Stimulated activated CD8-positive, alpha-beta memory T cell treated with anti-CD3 and anti-CD28 coated beads, Interleukin-15, amount 100 ng/mL, for 48 hours (primary cell): ENCODE measurements at places on chromosomes 1 and 21.

DNA sequence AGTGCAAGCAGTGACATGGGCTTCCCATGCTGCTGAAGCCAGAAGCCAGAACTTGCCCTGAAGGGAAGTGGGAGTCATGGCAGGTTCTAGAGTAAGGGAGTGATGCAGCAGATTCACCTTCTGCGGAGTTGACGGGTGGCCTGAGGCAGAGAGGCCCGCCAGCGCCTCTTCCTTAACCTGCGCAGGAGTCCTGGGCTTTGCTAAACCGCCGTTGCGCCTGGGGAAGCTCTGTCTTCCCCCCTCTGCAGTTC lies 67.3 kb downstream of the OBSCN start:
- DNase-seq: no peak

- no peak for DNase-seq
Measured at GRCh38 chr1:118711356-118711755, 276.8 kb downstream of the TBX15 start.

GRCh38 chr1:203264052-203264501 lies 34.6 kb upstream of the CHIT1 start:
- DNase-seq: no peak

- no peak for DNase-seq
Measured at GRCh38 chr1:212004895-212005608, 30.3 kb downstream of the INTS7 start.

DNA sequence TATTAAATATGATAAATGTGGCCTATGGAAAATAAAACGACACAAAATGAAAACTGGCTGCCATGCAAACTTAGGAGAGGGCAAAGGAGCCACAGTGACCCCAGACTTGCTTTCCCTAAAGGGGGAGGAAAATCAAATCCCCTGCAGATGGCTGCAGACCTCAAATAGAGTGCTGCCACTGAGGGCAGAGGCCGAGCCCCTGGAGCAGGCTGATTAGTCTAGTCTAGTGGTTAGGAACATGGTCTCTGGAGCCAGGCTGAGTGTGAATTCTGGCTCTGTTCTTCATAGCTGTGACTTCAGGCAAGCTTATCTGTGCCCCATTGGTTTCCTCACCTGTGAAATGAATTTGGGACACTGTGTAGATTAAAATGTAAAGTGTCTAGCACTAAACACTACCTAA lies 60.8 kb downstream of the ITPKB start:
- no peak for DNase-seq

GRCh38 chr1:25685938-25686665 lies 69.5 kb downstream of the MAN1C1 start:
- no peak for DNase-seq

DNA sequence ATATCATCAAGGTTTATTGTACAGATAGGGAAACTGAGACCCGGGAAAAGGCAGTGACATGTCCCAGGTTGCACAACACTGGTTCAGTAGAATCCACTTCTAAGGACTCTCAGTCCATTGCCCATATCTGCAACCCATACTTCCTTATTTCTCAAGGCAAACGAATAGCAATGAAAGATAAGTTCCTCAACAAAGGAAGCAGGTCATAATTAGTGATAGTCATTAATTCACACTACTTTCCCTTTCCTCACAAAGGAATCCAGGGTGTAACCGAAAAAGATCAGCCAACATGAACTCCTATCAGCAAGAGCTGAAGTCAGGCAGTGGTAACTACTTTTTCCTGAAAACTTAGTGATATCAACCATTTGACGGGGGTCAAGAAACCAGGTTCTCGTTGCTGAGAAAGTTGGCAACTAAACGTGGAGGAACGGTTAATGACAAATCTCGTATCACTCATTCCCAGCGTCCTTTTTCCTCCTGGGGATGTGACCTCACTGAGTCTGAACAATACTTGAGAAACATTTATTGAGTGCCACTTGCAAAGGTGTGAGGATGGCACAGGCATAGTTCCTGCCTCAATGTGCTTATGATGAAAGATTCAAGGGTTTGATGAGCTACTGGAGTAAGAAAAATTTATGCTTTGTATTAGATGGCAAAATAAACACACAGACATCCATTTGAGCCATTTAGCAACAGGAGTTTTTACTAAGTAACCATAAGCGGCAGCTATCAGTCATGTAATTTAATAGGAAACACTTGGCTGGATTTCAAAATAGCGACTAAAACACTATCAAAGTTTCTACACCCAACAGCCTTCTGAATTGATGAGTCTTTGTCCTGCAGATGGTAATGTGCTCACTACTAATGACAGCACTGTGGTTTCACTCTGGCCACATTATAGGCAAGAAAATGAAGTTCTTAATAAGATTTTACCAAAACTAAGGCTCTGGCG lies 82.3 kb downstream of the PLPP3 start:
- no peak for DNase-seq

DNA sequence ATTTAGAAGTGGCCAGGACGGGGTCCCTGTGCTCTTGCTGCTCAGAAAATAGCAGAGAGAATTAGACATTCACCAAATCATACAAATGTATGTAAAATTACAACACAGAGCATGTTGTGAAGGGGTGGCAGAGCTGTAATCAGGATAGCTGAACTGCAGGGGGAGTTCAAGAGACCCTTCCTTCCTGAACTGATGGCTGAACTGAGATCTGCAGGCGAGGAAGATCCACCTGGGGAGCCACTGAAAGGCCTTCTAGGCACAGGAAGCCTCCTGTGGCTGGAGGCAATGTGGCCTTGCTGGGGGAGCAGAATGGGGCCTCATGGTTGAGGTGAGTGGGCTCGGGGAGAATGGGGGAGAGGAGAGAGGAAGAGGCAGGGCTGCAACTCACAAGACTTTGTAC lies 216.5 kb downstream of the PRDM2 start:
- no peak for DNase-seq

GRCh38 chr1:94081566-94082344 lies 39.2 kb downstream of the ABCA4 start:
- DNase-seq: no peak

- no peak for DNase-seq
Measured at GRCh38 chr1:64363616-64364015, 106.3 kb upstream of the CACHD1 start.

DNA sequence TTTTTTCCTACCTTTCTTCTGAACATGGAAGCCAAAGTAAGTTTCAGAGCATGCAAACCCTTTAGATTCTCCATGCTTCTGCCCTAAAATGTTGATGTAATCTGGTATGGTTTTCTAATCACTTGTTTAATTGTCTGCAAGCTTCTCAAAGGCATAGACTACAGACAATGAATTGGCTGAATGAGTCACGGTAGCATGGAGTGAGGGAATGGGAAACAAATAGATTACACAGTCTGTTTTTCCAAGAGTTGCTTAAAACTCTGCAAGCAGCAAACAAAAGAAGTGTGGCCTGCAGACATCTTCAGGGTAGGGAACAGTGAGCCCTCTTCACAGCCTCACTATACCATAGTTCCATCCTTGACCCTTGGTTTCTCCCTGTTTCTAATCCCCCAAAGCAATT lies 326.0 kb downstream of the BARHL2 start:
- DNase-seq: no peak
